ENCODE measurements at places on chromosomes 4 and X.

DNA sequence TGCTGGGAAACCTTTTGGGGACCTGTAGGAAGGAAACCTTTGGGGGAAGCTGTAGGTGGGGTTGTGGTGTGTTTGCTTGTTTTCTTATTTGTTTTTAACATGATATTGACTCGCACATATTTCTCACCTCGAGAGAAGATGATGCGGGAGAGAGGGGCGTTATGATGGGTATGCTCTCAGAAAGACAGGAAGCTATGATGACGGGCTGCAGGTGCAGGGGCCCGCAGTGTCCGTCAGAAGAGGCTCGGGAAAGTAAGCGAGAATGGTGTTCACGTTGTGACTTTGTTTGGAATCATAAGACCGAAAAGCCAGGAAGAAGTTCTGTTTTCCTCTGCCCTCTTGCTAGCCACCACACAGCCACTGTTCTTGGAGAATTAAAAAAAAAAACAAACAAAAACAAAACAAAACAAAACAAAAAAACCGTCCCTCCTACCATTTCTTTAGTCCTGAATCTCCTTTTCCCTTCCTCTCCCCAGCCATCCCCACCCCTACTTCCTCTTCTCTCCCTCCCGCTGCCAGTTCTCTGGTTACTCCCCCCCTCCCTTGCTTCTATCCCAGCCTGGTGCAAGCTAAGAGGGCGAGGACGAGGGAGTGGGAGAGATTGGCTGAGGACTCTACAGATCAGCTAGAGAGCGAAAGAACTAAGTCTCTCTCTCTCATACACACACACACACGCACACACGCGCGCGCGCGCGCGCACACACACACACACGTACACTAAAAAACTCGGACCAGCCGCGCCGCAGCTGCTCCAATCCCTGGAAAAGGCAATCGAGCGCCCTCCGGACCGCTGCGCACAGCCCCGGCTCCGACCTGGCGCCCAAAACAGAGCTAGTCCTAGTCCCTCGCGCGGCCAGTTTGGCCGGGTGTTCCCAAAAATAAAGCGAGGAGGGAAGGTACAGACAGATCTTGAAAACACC, at the start of gene BMP3:
Gene BMP3, plus strand, starts transcription at position 648 of the 920 bp plus-strand sequence. CDS start 577 bp downstream, outside the sequence.
- DNase-seq = peak; percentile 54

- no peak for DNase-seq
These were observed 349.2 kb downstream of the IQCM start for GRCh38 chr4:149466446-149466845.

- DNase-seq = no peak
These were observed 57.7 kb upstream of the TXK start for GRCh38 chr4:48191758-48192157.

GRCh38 chr4:56184214-56184613, 203.1 kb downstream of the AASDH start:
- no peak for DNase-seq

GRCh38 chr4:57682275-57682674, 572.1 kb upstream of the IGFBP7 start:
- no peak for DNase-seq

DNA sequence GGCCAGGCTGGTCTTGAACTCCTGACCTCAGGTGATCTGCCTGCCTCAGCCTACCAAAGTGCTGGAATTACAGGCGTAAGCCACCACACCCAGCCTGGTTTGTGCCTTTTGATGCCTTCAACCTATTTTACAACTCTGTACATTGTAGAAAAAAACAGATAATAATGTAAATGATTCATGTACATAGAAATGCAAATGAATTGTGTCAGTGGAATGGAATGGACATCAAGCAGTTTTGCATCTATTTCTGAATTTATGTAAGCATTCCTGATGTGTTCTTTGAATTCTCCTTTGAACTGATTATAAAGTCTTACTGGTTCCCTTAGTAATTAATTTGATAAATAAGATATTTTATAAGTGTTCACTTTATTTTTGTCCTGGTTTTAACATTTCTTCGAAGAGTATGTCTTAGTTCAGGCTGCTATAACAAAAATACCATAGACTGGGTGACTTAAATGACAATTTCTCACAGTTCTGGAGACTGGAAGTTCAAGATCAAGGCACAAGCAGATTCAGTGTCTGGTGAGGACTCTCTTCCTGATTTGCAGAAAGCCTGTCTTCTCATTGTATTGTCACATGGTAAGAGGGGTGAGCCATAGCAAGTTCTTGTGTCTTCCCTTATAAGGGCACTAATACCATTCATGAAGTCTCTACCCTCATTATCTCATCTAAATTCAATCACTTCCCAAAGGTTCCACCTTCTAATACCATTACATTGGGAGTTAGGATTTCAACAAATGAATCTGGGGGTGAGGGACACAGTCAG, 162.2 kb upstream of the S100G start:
- no peak for DNase-seq

Measured in WERI-Rb-1 (cell line).